Hindlimb muscle (tissue), 1 donor: ENCODE measurements at places on chromosomes 4 and X. TPM values are rescaled to one million over a fixed set of nuclear protein-coding genes. Genes with fewer than 3 reads are reported as not detected.

YY2 gene
- polyA plus RNA-seq, result 1.8 TPM

DNA sequence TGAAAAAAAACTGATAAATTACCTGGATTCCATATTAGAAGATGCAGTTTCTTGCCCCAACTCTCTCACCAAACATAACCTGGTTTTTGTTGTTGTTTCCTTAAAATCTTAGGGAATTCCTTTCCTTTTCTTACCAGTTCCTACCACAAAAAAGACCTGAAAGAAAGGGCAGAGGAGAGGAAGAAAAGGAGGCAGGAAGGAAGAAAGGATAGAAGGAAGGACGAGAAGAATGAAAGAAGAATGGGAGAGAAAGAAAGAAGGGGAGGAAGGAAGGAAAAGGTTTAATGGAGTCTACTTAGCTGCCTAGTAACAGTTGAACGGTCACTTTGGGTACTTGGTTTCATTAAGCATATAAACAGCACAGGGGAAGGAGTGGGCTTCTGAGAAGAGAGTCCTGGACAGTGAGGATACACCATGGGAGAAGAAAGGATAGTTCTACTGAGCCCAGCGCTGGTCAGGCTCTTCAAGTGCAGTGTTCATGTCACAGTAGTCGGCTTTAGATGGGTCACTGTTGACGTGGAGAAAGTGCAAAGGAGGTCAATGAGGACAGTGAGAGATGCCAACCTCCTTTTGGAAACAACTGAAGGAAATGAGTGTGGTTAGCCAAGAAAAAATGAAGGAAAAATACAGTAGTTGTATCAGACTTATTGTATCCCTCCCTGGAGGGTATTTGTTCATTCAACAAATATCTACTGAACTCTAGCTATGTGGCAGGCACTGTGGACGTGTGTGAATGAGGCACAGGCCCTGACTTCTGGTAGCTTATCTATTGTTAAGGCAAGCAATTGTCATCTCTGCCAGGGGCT is 1.1 kb upstream of the CHIC2 start:
- DNase-seq, result no peak

HOPX gene
- polyA plus RNA-seq, result 10.0 TPM

- no peak for DNase-seq
These were observed 58.2 kb downstream of the WDR17 start for GRCh38 chr4:176123710-176124407.

- no peak for DNase-seq
These were observed 31.0 kb upstream of the SOD3 start for GRCh38 chr4:24764345-24764744.

RAPGEF2 gene
- polyA plus RNA-seq, result 27.6 TPM

DNA sequence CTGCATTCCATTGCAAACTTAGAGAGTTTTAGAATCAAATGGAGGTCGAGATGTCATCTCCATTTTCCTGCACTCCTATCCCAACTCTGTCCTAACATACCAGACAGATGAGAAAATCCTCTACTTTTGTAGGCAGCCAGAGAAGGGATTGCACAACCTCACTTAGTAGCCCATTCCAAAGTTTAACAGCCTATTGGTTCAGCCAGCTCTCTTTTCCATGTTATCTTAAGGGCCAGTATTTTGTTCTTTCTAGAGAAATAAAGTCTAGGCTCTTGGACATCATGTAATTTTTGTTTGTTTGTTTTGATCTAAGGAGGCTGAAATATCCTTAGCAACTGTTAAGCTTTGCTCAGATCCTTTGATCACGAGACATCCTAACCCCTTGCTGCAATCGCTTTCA is 173.0 kb downstream of the COX18 start:
- DNase-seq, result peak; percentile 32

DNA sequence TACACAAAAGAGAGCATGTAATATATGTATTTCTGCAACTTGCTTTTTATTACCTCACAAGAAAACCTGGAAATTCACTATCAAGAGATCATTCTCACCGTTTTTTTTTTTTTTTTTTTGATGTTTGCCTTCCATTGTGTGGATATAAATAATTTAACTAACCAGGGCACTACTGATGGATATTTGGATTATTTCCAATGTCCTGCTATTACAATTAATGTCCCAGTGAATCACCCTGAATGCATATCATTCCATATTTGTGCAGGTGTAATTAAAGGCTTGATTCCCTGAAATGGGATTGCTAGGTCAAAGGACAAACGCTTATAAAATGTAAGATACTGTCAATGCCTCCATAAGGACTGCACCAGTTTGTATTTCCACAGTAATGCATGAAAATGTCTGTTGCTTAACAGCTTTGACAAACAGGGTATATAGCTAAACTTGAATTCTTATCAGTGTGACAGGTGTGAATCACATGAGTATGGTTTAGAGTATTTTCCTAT is 87.8 kb downstream of the NCAPG start:
- DNase-seq, result no peak

PGAM4 gene
- not detected for polyA plus RNA-seq

GRCh38 chrX:42696536-42697124 is 81.3 kb downstream of the PPP1R2C start:
- DNase-seq, result no peak

TRO gene
- polyA plus RNA-seq, result 127 TPM

DNA sequence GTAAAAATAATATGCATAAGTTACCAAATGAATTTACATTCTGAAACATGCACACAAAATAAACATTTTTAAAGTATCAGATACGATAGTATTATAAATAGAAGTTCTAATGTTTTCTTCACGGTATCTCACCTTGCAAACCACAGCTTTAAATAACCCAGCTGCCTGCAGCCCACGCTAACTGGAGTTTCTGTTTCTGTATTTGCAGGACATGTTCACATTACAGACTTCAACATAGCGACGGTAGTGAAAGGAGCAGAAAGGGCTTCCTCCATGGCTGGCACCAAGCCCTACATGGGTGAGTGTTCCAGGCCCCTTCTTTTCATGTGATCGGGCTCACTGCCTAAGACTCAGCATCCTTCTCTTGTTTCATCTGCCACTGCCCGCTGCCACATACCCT is 291.7 kb downstream of the EVC2 start:
- DNase-seq, result no peak

DNA sequence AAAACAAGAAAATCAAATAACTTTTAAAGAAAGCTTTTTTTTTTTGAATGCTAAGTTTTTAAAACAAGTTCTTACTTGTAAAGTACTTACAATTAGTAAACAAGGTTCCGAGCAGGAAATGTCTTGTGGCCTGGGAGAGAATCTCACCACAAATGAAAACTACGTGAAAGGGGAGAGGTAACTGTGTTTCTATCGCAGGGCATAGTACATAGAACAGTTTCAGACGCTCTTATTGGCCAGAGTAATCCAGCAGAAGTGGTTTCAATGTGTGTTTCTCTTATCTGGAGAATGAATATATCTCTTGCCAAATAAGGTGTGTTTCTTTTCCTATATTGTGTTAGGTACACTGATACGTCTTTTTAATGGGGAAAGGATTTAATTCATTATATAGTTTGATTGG is at the start of gene PLAC8:
TSS of gene PLAC8 (minus strand) at position 154 of the 400 bp plus-strand sequence. CDS start 6,808 bp downstream, outside the sequence.
- no peak for DNase-seq

DSPP gene
- not detected for polyA plus RNA-seq

CPZ gene
- 6.0 TPM for polyA plus RNA-seq

MAGEA9B gene
- polyA plus RNA-seq, result not detected

GAGE12E gene
- not detected for polyA plus RNA-seq

DNA sequence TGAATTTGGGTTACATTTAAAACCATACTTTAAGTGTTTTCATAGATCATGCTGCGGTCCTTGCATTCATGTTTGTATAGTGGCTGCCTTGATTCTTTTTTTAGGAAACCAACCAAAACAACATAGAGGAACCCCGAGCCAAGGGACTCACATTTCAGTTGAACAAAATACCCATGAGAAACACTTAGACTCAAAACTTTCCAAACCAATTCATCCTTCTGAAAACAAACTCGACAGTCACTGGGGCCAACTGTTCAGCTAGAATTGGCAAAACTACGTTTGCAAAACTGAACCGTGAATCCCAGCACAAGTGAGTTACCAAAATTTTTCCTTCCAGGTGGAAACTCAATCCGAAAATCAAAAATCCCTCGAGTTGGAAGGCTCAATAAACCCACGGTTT is 1.4 kb downstream of the ADGRA3 start:
- DNase-seq, result peak; percentile 38

DNA sequence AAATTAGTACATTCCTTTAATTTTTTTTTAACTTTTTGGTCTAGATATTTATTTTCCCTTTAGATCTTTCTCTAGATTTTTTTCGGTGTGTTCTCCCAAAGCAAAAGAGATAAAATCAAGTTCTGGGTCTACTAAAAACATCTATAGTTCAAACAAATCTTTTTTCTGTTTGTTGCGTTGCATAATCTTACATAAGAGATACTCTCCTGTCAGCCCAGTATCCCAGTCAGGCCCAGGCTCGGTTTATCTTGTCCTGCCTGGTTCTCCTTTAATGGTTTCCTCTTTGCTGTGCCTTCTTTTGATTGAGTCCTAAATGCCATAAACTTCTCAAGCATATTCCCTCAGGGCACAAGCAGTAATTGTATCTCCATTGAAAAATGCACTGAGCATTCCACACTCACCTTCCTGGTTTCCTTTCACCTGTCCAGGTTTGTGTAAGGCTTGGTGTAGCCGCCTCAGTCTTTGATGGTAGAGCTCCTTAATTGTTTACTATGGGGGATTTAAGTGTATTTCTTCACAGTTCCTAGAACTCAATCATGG is 104.9 kb downstream of the TMEM131L start:
- no peak for DNase-seq

DNA sequence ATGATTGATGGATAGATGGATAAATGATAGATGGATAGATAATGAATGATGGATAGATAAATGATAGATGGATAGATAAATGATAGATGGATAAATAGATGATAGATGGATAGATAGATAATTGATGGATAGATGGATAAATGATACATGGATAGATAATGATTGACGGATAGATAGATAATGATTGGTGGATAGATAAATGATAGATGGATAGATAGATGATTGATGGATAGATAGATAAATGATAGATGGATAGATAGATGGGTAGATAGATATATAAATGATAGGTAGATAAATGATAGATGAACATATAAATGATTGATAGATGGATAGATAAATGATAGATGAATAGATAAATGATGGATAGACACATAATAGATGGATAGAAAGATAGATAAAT is 49.5 kb upstream of the SHOX start:
- DNase-seq, result no peak

DNA sequence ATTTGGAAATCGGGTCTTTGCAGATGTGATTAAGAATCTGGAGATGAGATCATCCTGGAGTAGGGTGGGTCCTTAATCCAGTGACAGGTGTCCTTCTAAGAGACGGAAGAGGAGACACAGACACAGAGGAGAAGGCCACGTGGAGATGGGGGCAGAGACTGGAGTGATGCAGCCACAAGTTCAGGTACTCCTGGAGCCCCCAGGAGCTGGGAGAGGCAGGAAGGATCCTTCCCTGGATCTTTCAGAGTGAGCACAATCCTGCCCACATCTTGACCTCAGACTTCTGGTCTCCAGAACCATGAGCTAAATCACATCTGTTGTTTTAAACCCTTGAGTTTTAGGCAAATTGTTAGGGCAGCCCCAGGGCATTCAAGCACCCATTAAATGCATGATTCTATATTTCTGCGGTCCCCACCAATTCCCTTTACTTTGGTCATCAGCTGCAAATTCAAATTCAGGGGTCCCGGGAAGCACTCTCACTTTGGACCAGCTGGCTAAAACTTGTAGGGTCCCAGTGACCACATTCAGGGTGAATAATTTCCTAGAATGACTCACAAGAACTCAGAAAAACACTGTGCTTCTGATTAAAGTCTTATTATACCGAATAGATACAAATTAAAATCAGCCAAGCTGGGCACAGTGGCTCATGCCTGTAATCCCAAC is 12.8 kb upstream of the AKAP17A start:
- DNase-seq, result no peak

- DNase-seq, result no peak
These were observed 1226.5 kb downstream of the C4orf33 start for GRCh38 chr4:130322439-130322838.

GRCh38 chrX:22392133-22392948 is 119.6 kb downstream of the CBLL2 start:
- no peak for DNase-seq

DNA sequence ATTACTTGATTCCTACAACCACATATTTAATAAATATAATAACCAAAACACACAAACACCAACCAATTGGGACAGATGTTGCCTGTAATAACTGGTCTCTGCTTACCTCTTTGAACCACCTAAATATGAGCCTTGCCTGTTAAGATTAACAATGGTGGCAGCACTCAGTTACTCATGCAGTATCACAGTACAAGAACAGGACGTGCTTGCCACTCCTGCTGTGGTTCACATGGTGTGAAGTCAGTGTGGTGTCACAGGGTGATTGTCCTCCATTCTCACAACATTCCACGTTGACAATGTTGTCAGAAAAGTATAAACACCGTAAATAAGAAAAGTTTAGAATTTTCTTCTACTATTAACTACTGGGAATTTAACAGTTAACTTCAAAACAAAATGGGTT is 365.0 kb downstream of the PPP3CA start:
- no peak for DNase-seq

DNA sequence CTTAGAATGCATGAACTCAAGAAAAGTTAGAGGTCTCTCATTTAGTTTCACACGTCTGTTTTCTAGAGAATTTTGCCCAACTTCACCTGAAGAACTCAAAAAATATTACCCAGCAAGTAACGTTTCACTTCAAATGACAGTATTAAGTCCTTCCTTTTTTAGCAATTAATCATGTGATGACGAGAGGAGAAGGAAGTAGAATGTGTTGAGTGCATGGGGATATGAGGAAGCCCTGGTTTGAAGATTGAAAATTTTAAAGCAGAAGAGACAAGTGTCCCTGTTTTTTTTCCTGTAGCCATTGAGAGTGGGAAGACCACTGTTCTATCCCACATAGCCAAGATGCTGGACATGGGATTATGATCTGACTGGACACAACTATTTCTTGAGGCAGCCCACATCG is 406.3 kb upstream of the CPEB2 start:
- no peak for DNase-seq

DNA sequence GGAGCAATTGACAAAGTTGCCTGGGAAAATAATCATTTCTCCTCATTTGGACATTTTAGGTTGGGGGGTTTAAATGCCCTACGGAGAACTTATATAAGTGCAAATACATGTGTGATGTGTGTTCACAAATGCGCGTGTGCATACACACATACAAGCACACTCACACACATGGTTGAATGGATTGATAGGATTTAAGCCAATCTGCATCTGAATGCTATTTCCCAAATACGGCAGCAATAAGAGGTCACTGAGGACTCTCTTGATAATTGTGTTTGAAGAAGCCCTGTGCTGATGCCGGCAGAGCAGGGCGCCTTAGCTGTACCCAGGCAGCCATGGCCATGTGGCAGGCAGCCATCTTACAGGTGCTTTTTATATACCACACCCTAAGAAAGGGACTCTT is 165.3 kb upstream of the LEF1 start:
- DNase-seq, result no peak

DNA sequence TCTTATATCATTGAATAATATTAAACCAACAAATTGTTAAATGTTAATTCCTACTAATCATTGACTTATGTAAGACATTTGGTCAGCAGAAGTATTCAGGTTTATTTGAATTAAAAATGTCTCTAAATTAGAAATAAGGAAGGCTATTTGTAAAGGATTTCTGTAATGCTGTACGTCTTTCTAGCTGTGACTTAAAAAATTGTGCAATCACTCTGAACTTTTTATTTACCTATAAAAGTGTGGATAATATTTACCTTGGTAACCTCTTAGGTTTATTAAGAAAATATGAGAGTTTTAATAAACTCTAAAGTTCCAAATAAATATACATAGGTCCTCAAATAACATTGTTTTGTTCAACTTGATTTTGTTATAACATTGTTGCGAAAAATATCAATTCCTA is 76.9 kb downstream of the SLC30A9 start:
- no peak for DNase-seq

- DNase-seq, result no peak
These were observed 74.6 kb upstream of the GRXCR1 start for GRCh38 chr4:42817913-42818312.

GRCh38 chrX:118126286-118126685 is 9.7 kb upstream of the KLHL13 start:
- no peak for DNase-seq
